GOT3 (cell line): ENCODE measurements at places on chromosomes 2 and 18.

DNA sequence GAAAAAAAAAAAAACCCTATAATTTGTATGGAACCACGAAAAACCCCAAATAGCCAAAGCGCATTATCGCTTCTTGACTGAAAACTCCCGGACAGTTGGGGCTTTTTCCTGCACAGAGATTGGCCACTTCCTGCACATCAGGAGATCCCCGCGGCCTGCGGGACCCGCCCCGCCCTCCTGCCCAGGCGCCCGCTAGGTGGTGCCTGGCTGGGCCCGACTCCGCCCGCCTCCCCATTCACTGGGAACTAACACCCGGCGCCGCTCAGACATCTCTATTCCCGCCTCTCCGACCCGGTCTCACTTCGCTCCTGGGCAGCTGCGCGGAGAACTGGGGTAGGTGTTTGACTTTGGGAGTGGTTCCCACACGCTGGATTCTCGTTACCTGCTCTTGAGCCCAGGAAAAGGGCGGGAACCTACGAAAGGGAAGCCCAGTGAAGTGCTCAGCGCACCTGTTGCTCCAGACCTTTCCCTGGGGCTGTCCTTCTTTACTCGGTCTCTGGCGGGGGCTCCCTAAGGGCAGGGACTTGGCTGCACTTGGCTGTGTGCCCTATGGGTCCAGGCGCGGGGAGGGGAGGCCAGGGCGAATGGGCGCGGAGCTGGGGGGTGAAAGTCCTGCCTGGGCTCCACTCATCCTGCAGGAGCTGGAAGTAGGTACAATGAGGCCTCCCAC is at the start of gene HMSD:
HMSD (plus strand) TSS at position 234 of the 670 bp plus-strand sequence. CDS start 4,155 bp downstream, outside the sequence.
- DNase-seq, result no peak

DNA sequence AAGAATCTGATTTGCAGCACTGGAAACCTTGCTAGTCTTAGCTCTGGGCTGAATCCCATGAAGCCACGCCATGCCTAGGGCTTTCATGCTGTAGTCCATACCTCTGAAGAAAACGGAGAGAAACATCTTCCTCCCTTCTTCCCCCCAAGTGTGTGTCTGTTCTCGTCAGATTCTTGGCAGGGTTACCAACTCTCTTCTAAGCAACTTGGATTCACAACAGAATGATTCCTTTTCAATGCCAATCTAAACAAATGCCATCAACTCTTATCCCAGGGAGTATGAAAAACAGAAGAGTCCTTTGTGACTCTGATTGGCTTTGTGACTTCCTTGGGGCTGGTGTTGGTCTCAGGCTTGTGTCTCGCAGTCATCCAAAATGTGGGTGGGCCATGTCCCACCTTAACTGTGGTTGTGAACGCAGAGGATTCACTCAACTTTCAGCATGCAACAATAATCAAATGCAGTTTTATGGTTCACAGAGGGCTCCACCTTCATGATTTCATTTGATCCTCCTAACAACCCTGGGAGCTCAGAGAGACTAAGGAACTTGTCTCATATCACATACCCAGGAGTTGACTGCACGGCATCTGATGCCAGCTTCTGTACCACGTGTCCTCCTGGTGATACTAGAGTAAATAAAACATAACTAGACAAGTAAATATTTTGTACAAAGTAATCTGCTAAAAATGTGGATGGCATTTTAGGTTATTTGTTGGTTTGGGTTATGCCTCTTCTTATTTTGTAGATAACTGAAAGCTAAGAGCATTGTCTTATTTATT is 186.0 kb upstream of the TNP1 start:
- DNase-seq, result no peak

GRCh38 chr2:74587664-74588277 is 33.3 kb downstream of the DOK1 start:
- DNase-seq, result no peak

DNA sequence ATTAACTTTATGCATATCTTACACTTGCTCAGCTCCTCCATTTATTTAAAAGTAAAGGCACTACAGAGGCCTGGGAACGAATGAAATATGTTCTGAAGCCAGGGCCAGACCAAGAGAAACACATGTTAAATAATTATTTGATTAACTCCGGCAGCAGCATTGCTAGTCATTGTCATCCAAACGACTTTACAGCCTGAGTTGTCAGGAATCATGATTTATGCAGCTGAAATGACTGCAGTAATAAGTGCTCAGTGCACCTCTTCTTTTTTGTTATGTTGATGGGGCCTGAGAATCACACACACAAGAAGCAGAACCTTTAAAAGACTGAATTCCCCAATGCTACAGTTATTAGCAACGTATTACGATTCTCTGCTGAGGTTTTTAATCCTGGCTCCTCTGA is 58.9 kb downstream of the EPHA4 start:
- DNase-seq, result no peak

- DNase-seq, result no peak
These were observed 60.9 kb downstream of the BCL11A start for GRCh38 chr2:60492548-60492947.

GRCh38 chr2:86352727-86353221 is 15.3 kb upstream of the REEP1 start:
- DNase-seq, result no peak

- no peak for DNase-seq
These were observed 27.7 kb downstream of the SDC1 start for GRCh38 chr2:20197192-20197591.

DNA sequence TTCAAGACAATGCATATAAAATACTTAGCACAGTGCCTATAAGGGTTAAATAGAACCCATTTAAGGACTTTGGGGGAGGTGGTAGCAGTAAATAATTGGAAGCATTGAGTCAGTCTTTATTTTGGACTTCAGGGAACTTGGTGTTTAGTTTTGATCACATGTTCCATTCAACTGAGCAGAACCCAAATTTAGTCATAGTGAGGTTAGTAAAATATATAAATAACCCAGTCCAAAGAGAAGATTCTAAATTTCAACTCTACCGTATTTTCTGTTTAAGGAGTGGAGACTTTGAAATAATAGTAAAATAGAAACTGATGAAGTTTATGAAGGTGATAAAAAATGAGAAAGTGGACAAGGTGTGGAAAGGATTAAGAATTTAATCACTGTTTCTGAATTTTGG is 19.7 kb downstream of the TWSG1 start:
- DNase-seq, result no peak

DNA sequence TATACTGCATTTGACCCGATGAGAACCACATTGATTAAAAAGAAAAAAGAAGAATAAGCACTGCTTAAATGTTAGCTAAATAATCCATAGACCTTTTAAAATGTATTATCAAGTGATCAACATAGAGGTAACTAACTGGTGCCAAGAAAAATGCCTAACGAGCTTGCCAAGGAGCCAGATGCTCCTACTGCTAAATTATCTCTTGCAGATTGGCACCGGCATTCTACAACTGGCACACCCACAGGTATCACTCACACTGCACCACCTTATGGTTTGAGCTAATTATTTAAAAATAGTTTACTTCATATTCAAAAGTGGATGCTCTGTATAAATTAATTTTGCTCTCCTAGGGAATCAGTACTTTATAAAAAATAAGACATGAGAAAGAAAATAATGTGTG is 341.6 kb upstream of the CDH7 start:
- no peak for DNase-seq

GRCh38 chr18:39942702-39943101 is 2012.3 kb upstream of the PIK3C3 start:
- DNase-seq, result no peak
